Effector memory CD8-positive, alpha-beta T cell (primary cell): ENCODE measurements at places on chromosomes 2 and 18.

DNA sequence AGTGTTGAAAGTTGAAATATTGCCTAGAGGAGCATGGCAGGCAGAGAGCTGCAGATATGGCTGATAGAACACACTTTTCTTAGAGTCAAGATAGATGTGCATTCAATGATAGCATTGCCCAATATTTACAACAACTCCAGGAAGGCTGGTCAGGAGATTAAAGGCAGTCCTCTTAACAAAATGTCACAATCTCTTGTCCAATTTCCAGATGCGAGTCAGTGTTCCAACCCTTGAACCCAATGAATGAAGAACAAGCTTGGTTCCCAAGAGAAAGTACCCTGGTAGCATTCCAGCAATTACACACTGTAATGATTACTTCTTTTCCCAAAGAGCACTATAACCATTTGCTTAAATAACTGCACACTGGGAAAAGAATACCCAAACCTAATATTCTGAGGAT is 839.4 kb upstream of the VRK2 start:
- no peak overlapping the region for H3K27ac ChIP-seq
- DNase-seq = no peak
- no peak overlapping the region for H3K4me3 ChIP-seq
- no peaks in the 10 kb centered on the region for H3K4me1 ChIP-seq
- no peaks in the 10 kb centered on the region for H3K27me3 ChIP-seq

DNA sequence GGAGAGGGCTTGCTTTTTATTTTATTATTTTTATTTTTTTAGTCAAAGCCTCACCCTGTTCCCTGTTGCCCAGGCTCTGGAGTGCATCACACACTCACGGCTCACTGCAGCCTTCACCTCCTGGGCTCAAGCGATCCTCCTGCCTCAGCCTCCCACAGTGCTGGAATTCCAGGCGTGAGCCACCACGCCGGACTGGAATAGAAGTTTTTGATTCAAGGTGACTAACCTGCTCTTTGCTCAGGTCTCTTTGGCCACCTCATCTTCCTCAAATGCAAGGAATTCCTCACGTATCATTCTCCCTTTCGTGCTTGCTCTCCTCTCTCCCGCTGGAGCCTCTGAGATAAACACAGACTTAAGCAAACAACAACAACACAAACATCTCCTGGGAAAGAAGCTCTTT is 636.8 kb downstream of the ADCYAP1 start:
- no peak overlapping the region for H3K27ac ChIP-seq
- no peaks in the 10 kb centered on the region for H3K27me3 ChIP-seq
- H3K36me3 ChIP-seq = no peaks in the 10 kb centered on the region
- DNase-seq = no peak
- H3K4me3 ChIP-seq = no peak overlapping the region

DNA sequence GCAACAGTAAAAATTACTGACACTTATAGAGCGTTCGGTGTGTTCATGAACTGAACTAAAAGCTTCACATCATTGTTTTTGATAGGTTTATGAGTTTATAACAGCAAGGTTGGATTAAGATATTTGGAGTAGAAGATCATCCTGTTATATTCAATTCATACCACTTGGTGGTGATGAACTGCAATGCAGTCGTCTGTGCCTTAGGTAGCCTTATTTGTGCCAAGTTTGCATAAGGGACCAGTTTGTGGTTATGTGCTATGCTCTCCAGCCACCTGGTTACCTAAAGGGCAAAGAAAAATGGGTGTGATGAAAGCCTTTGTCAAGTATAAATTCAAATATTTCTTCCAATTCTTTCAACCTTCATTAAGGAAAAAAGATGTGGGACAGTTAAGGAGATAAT is 150.9 kb upstream of the KCNH7 start:
- H3K4me3 ChIP-seq = no peak overlapping the region
- no peaks in the 10 kb centered on the region for H3K4me1 ChIP-seq
- no peaks in the 10 kb centered on the region for H3K36me3 ChIP-seq
- no peak for DNase-seq
- no peak overlapping the region for H3K27ac ChIP-seq

DNA sequence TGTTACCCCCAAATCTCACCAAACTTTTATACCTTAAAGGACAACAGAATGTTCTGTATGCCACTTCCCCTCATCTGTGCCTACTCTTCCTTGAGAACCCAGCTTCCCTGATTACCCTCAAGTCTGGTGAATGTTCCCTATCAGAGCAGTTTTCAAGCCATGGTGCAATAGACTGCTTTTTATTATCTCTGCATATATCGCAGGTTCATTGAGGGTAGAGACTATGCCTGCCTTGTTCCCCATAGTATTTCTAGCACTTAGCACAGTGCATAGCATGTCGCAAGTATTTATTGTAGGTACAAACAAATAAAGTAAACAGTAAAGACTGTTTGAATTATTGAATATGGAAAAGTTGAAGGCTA is 146.6 kb downstream of the HAUS1 start:
- H3K36me3 ChIP-seq = peaks cover 23% of the 10 kb centered on the region
- H3K27me3 ChIP-seq = no peaks in the 10 kb centered on the region
- peak overlapping the region; percentile 46 for H3K4me3 ChIP-seq
- DNase-seq = no peak

GRCh38 chr2:76491503-76491902 is 780.8 kb upstream of the GCFC2 start:
- H3K36me3 ChIP-seq = no peaks in the 10 kb centered on the region
- H3K27ac ChIP-seq = no peak overlapping the region
- H3K4me1 ChIP-seq = no peaks in the 10 kb centered on the region
- H3K4me3 ChIP-seq = no peak overlapping the region
- no peaks in the 10 kb centered on the region for H3K27me3 ChIP-seq
- no peak for DNase-seq

- no peak overlapping the region for H3K27ac ChIP-seq
- no peak for DNase-seq
- H3K4me3 ChIP-seq = no peak overlapping the region
Measured at GRCh38 chr2:240213476-240214421, 73.3 kb upstream of the OTOS start.

DNA sequence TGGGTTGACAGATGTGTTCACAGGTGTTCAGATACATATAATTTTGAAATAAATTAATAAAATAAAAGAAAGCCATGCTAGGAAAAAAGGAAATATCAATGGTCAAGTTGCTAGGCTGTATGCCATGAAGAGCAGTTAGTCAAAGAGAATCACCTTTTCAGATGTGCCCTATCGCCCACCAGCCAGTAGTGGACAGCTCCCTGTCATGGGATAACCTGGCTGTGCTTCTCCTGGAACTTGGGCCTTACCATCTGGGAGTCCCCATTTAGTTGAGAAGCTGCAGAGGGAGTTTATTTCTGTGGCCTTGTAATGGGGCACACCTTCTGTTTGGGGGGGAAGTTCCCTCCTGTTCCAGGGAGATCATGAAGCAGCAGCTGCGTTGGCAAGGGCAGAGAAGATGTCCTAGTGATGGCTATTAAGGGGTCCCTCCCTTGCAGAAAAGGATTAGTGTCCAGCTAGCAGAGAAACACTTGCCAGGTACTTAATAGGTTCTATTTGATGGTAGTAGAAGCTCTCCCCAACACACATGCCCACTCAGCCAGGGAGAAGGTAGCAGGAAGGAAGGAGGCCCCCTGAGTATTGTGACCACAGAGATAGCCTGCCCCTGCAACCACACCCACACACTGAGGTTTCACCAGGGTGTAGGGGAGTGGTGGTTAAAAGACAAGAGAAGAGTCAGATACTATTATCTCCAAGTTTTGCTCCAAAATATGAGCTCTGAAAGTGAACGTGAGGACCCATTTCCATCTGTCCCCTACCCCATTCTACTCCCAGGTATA is 117.7 kb downstream of the B3GNT2 start:
- no peaks in the 10 kb centered on the region for H3K27me3 ChIP-seq
- H3K4me3 ChIP-seq = peak overlapping the region; percentile 75
- DNase-seq = peak; percentile 40
- peak overlapping the region; percentile 96 for H3K27ac ChIP-seq

- H3K4me3 ChIP-seq = no peak overlapping the region
- H3K36me3 ChIP-seq = peaks cover 2% of the 10 kb centered on the region
- H3K27ac ChIP-seq = no peak overlapping the region
- no peak for DNase-seq
Measured at GRCh38 chr18:48898521-48898920, 52.2 kb downstream of the SMAD7 start.

GRCh38 chr2:221005338-221005737 is 566.8 kb downstream of the EPHA4 start:
- no peak overlapping the region for H3K4me3 ChIP-seq
- DNase-seq = no peak
- no peak overlapping the region for H3K27ac ChIP-seq
- H3K4me1 ChIP-seq = no peaks in the 10 kb centered on the region
- peaks cover 11% of the 10 kb centered on the region for H3K27me3 ChIP-seq

GRCh38 chr2:71919708-71920107 is 228.0 kb downstream of the CYP26B1 start:
- H3K27ac ChIP-seq = no peak overlapping the region
- no peak for DNase-seq
- H3K4me3 ChIP-seq = no peak overlapping the region
- H3K27me3 ChIP-seq = peaks cover 19% of the 10 kb centered on the region

DNA sequence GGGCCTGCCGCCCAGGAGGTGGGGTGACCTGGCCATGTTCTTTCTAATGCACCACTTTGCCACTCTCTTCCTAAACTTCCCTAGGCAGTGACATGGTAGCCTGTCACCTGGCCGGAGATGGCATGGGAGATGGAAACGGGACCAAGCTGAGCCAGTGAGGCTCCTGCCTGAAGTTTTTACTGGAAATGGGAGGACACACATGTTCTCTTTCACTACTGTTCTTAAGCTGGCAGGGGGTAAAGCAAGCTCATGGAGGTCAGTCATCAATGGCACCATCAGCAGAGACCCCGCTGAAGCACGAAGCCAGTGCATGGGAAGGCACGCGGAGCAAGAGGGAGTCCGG is 50.7 kb downstream of the ATIC start:
- no peak overlapping the region for H3K4me3 ChIP-seq
- no peaks in the 10 kb centered on the region for H3K36me3 ChIP-seq
- no peaks in the 10 kb centered on the region for H3K4me1 ChIP-seq
- no peaks in the 10 kb centered on the region for H3K27me3 ChIP-seq
- no peak overlapping the region for H3K27ac ChIP-seq

GRCh38 chr18:31595121-31595771 is 3.6 kb downstream of the TTR start:
- H3K36me3 ChIP-seq = no peaks in the 10 kb centered on the region
- no peak for DNase-seq
- H3K4me1 ChIP-seq = no peaks in the 10 kb centered on the region
- no peak overlapping the region for H3K27ac ChIP-seq
- no peak overlapping the region for H3K4me3 ChIP-seq

- peaks cover 26% of the 10 kb centered on the region for H3K4me1 ChIP-seq
- DNase-seq = no peak
- peaks cover 22% of the 10 kb centered on the region for H3K36me3 ChIP-seq
- H3K27ac ChIP-seq = no peak overlapping the region
- no peak overlapping the region for H3K4me3 ChIP-seq
Measured at GRCh38 chr18:59908799-59909198, 9.0 kb downstream of the PMAIP1 start.

- no peaks in the 10 kb centered on the region for H3K36me3 ChIP-seq
- H3K4me1 ChIP-seq = no peaks in the 10 kb centered on the region
- DNase-seq = no peak
- H3K27me3 ChIP-seq = peaks cover 17% of the 10 kb centered on the region
Measured at GRCh38 chr2:13201924-13202323, 485.2 kb downstream of the TRIB2 start.

GRCh38 chr2:221655300-221655699 is 83.2 kb upstream of the EPHA4 start:
- H3K4me3 ChIP-seq = no peak overlapping the region
- DNase-seq = no peak
- H3K27ac ChIP-seq = no peak overlapping the region
- no peaks in the 10 kb centered on the region for H3K4me1 ChIP-seq

- H3K27me3 ChIP-seq = no peaks in the 10 kb centered on the region
- H3K36me3 ChIP-seq = peaks cover 7% of the 10 kb centered on the region
- H3K4me1 ChIP-seq = peaks cover 39% of the 10 kb centered on the region
- peak overlapping the region; percentile 96 for H3K4me3 ChIP-seq
- peak; percentile 5 for DNase-seq
- peak overlapping the region; percentile 94 for H3K27ac ChIP-seq
Measured at GRCh38 chr2:223944166-223944702, 901 bp downstream of the WDFY1 start.

- H3K27ac ChIP-seq = no peak overlapping the region
- H3K27me3 ChIP-seq = peaks cover 53% of the 10 kb centered on the region
- DNase-seq = no peak
- H3K36me3 ChIP-seq = no peaks in the 10 kb centered on the region
- peaks cover 8% of the 10 kb centered on the region for H3K4me1 ChIP-seq
Measured at GRCh38 chr2:46131-46470, 204 bp downstream of the FAM110C start.

GRCh38 chr2:34096562-34097171 is 497.6 kb upstream of the FAM98A start:
- no peak overlapping the region for H3K27ac ChIP-seq
- H3K4me1 ChIP-seq = peaks cover 7% of the 10 kb centered on the region
- no peaks in the 10 kb centered on the region for H3K36me3 ChIP-seq
- DNase-seq = peak; percentile 27

DNA sequence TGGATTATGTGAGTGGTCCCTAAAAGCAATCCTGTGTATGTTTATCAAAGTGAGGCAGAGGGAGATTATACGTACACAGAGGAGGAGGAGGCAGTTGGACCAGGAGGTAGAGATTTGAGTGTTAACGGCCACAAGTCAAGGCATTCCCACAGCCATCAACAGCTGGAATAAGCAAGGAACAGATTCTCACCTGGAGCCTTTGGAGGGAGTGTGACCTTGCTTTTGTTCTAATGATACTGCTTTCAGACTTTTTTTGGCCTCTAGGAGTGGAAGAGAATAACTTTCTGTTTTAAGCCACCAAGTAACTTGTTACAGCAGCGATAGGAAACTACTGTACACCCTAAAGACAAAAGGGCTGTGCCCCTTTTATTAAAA is 18.1 kb downstream of the LCLAT1 start:
- no peak overlapping the region for H3K4me3 ChIP-seq
- H3K4me1 ChIP-seq = peaks cover 10% of the 10 kb centered on the region
- no peaks in the 10 kb centered on the region for H3K36me3 ChIP-seq
- no peak for DNase-seq

DNA sequence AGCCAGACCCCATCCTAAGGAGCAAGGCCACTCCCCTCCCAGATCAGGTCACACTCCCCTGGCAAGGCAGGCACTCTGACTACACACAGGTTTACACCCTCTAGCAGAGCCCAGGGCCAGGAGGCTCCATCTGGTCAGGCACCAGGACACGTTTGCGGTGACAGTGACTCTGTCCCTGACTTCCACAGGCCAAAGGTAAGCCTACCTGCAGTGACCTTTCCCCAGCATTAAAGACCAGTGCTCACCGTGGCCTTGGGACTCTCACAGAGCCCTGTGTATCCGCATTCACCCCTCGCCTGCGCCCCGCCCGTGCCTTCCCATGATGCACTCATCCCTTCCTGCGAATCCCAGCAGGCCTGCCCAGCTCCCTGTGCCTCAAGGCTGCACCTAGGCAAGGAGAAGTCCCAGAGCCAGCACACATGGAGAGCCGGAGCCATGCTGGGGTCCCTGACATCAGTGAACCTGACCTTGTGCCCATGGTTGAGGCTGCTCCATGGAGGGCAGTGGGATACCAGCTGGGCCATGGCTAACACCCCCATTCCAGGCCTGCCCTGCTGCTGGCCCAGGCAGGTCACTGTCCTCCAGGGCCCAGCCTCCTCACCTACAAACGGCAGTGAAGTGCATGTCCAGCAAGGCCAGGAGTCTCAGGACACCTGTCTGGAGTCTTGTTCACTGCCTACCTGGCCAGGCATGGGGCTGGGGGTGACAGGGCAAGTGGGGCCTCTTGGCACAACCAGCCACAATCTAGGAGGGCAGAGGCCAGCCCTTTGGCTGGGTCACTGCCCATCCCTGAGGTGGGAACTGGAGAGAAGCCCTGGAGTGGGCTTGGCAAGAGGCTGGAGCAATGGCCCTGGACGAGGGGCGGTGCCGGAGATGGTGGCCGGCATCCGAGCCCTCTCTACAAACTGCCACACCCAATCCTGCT is 3.0 kb downstream of the NEURL3 start:
- no peaks in the 10 kb centered on the region for H3K36me3 ChIP-seq
- H3K27me3 ChIP-seq = peaks cover 7% of the 10 kb centered on the region
- no peak for DNase-seq
- H3K4me3 ChIP-seq = no peak overlapping the region
- H3K4me1 ChIP-seq = no peaks in the 10 kb centered on the region
